ENCODE measurements at places on chromosomes 7 and 10.

GRCh38 chr7:45716380-45717203 is 142.4 kb downstream of the ADCY1 start:
- no peaks in the 10 kb centered on the region for H3K36me3 ChIP-seq
- H3K27me3 ChIP-seq = no peaks in the 10 kb centered on the region
- H3K27ac ChIP-seq = no peak overlapping the region
- DNase-seq = no peak

DNA sequence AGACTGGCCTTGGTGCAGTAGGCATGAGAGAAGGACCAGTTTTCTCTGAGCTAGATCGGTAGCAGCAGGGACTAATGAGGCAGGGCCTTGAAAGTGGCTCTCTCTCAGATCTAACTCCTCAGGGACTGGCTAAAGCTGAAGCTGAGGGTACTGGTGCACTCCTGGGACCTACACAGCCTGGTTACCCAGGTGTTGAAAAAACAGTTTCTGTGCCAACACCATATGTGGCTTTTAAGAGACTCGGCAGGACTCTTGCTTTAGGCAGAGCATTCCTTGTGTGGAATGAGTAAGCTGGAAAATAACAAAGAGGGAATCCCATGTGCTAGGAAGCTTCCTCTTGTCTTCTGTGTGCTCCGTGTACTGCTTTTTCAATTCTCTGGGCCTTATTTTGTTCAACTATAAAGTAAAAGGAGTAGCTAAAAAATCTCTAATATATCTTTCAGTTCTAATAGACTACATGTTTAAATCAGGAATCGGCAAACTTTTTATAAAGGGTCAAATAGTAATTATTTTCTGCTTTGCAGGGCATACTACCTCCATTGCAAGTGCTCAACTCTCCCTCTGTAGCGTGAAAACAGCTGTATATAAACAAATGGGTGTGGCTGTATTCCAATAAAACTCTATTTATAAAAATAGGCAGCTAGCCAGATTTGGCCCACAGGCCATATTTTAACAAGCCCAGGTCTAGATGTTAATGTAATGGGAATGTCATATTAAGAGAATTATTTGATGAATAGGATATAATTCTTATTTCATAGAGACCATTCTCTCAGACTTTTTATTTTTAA is 186.1 kb upstream of the KAT6B start:
- no peaks in the 10 kb centered on the region for H3K4me1 ChIP-seq
- H3K27me3 ChIP-seq = no peaks in the 10 kb centered on the region
- H3K4me3 ChIP-seq = no peak overlapping the region
- H3K27ac ChIP-seq = no peak overlapping the region
- no peaks in the 10 kb centered on the region for H3K36me3 ChIP-seq

DNA sequence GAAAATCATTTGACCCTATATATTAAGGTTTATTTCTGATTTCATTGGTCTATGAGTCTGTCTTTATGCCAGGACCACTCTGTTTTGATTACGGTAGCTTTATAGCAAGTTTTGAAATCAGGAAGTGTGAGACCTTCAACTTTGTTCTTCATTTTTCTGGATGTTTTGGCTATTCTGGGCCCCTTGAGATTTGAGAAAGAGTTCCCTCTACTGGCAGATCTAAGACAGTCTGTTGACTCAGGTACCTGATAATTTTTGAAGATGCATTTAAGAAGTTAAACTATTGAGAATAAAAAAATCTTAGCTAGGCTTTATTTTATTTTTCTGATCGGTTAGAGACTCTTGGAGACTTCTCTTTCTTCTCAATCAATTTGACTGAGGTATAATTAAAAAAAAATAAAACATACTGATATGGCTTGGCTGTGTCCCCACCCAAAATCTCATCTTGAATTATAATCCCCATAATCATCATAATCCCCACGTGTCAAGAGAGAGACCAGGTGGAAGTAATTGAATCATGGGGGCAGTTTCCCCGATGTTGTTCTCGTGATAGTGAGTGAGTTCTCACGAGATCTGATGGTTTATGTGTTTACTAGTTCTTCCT is 209.2 kb downstream of the SNX10 start:
- no peak for DNase-seq
- no peaks in the 10 kb centered on the region for H3K4me1 ChIP-seq
- H3K27ac ChIP-seq = no peak overlapping the region

DNA sequence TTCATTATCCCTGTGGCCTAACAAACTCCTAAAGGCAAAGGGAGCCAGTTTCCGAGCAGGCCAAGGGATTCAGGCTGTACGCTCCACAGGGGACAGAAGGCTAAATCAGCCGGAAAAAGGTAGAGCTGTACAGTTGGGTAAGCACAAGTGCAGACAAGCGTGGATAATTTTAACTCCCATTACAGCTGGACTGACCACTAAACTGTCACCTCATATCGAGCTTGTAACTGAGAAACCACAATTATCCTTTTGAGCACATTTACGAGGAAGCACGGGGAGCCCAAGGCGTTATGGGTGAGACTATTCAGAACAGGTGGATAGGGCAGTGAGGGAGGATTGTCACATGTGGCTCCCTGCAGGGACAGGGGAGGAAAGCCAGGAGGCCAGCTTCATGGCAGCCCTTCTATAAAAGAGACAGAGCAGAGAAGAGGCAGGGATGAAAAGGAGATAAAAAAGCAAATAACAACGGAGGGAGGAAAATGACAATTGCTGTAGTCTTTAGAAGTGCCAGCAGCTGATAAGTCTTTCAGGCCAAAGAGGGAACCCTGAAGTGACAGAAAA is 288.0 kb downstream of the FGFR2 start:
- no peak overlapping the region for H3K27ac ChIP-seq
- no peaks in the 10 kb centered on the region for H3K4me1 ChIP-seq
- no peak for DNase-seq
- no peak overlapping the region for H3K4me3 ChIP-seq

GRCh38 chr7:4386190-4386589 is 295.9 kb upstream of the FOXK1 start:
- H3K36me3 ChIP-seq = no peaks in the 10 kb centered on the region
- no peak overlapping the region for H3K4me3 ChIP-seq
- no peak for DNase-seq
- H3K4me1 ChIP-seq = no peaks in the 10 kb centered on the region

DNA sequence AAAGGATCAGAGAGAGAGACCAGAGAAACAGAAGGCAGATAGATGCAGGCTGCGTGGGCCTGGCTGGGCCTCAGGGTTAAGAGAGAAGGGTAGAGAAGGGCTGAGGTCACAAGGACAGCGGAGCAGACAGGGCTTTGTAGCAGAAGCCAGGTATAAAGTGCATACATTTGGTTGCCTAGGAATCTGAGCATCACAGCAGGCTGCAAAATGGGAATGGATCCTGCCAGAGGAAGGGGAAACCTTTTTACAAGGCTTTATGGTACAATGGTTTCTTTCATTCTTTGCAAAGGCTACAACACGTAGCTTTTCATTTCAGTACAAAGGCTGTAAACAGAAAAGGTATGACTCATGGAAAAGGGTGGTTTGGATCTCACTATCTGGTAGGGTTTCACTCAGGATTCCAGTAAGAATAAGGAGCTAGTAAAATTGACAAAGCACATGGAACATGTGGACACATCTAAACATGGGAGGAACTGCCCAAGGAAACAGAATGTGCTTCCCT is 275.1 kb downstream of the DOCK4 start:
- no peak overlapping the region for H3K4me3 ChIP-seq
- no peaks in the 10 kb centered on the region for H3K27me3 ChIP-seq
- no peak for DNase-seq
- no peaks in the 10 kb centered on the region for H3K4me1 ChIP-seq

- no peak overlapping the region for H3K4me3 ChIP-seq
- DNase-seq = no peak
- H3K27me3 ChIP-seq = no peaks in the 10 kb centered on the region
- H3K36me3 ChIP-seq = no peaks in the 10 kb centered on the region
- H3K27ac ChIP-seq = no peak overlapping the region
- H3K4me1 ChIP-seq = no peaks in the 10 kb centered on the region
Observed at GRCh38 chr7:31110331-31111108, 58.4 kb downstream of the ADCYAP1R1 start.

DNA sequence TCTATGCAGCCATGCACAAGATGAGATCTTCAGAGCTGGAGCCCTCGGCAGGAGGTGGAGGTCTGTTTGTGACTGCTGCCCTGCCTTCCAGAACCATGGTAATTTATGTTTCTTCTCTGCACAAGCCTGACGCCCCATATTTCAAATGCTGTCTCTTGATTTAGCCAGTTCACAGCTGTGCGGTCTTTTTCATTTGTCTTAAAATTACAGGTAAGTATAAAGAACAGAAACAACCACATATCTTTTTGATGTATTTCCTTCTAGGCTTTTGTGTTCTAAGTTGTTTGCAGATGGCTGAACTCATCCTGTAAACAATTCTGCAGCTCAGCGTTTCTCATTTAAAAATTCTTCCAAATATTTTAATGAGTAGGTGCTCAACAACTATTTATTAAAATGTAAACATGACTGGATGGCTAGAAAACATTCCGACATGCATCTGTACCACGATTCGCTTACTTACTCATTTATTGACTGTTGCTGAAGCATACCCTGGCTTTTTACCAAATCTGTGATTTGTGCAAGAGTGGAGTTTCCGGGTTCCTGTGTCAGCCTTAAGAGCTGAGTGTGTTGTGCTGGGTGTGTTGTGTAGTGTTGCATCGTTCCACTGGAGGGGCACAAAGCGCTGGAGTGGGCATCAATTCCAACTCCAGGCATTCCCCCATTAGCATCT is 58.9 kb downstream of the PIP4K2A start:
- H3K4me1 ChIP-seq = peaks cover 11% of the 10 kb centered on the region
- no peak overlapping the region for H3K27ac ChIP-seq
- H3K4me3 ChIP-seq = no peak overlapping the region
- H3K36me3 ChIP-seq = no peaks in the 10 kb centered on the region
- no peak for DNase-seq

- H3K27me3 ChIP-seq = no peaks in the 10 kb centered on the region
- no peak for DNase-seq
- H3K27ac ChIP-seq = peak overlapping the region; percentile 17
- peak overlapping the region; percentile 10 for H3K4me3 ChIP-seq
Observed at GRCh38 chr7:77425101-77426051, 9.2 kb upstream of the GSAP start.

- H3K36me3 ChIP-seq = no peaks in the 10 kb centered on the region
- H3K27me3 ChIP-seq = no peaks in the 10 kb centered on the region
- DNase-seq = peak; percentile 65
- peaks cover 19% of the 10 kb centered on the region for H3K4me1 ChIP-seq
- H3K4me3 ChIP-seq = no peak overlapping the region
Observed at GRCh38 chr10:77165445-77166208, 472.0 kb downstream of the KCNMA1 start.

DNA sequence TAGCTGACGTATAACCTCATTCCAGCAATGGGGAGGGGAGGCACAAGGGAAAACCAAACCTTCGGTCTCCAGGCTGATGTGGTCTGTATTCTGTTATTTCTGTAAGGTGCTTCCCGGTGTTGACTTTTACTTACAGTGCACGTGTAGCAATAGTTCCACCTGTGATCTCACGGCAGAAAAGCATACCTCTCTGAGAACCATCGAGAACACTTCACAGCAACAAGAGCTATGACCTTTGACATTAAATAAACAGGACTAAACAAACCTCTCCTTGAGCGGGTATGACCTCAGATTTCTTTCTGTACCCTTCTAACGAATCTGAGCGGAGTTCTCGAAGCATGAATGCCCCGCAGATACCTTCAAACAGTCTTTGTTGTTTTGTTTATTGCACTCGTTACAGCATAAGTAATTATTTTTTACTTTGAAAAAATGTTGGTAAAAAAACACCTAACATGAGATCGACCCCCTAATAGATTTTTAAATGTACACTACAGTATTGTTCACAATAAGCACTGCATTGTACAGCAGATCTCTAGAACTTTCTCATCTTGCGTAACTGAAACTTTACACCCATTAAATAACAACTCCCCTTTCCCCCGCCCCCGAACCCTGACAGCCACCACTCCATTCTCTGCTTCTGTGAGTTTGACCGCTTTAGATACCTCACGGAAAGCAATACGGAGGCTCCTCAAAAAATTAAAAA is 282.3 kb downstream of the GATA3 start:
- H3K27ac ChIP-seq = no peak overlapping the region
- no peaks in the 10 kb centered on the region for H3K27me3 ChIP-seq
- no peaks in the 10 kb centered on the region for H3K36me3 ChIP-seq
- H3K4me3 ChIP-seq = no peak overlapping the region
- no peaks in the 10 kb centered on the region for H3K4me1 ChIP-seq

- no peak overlapping the region for H3K4me3 ChIP-seq
- H3K4me1 ChIP-seq = no peaks in the 10 kb centered on the region
- peaks cover 8% of the 10 kb centered on the region for H3K36me3 ChIP-seq
- DNase-seq = no peak
Observed at GRCh38 chr7:158743219-158743618, 38.6 kb upstream of the NCAPG2 start.

DNA sequence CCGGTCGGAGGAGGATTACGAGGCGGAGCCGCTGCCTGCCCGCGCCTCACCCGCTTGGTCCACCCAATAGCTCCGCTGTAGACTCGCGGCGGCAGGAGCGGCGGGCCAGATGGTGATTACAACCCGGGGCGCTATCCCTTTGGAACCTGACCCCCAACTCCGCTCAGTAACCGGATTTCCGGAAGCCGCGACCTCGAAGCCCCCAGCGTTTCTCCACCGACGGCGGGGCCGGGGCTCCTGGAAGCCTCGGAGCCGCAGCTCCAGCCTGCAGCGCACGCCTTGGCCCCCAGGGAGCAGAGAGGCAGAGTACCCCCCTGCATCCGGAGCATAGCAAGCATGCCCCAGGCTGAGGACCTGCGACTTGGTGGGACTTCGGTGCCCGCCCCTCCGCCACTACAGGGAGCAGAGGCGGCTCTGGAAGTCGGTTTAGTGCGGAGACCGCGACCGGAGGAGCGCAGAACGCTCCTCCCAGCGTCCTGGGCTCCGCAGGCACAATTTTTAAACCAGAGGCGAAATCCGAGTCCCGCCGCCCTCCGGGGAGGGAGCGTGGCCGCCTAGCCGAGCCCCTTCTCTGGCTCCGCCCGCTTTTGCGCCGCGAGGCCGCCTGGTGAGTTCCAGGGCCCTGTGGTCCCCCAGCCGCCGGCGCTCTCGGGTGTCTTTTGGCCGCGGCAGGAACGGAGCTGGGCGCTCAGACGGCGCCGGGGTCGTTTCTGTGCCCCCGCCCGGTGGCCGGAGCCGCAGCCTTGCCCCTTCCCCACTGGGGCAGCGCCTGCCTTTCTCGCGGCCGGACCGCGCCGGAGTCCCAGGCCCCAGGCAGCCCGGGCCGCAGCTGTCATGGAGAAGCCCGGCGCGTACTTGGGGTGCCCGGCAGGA is 28.2 kb upstream of the BMS1 start:
- no peak overlapping the region for H3K27ac ChIP-seq
- no peak for DNase-seq
- no peaks in the 10 kb centered on the region for H3K27me3 ChIP-seq
- H3K4me1 ChIP-seq = peaks cover 21% of the 10 kb centered on the region
- H3K4me3 ChIP-seq = peak overlapping the region; percentile 59

GRCh38 chr10:11324761-11325321 is 286.6 kb downstream of the USP6NL start:
- H3K27me3 ChIP-seq = no peaks in the 10 kb centered on the region
- H3K36me3 ChIP-seq = peaks cover 17% of the 10 kb centered on the region
- no peak overlapping the region for H3K27ac ChIP-seq

DNA sequence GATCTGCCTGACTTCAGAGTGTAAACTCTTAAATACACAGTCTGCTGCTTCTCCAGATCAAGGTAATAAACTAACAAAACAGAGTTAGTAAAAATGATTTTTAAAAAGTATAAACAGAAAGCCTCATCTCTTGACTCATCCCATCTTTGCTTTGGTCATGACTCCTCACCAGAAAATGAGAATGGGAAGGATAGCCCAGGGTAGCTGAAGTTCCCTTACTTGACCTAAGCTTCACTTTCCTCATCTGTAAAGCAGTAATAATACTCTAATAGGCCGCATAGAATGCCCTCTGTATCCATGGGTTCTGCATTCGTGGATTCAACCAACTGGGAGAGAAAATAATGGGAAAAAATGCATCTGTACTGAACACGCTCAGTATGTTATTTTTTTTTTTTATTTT is 11.3 kb upstream of the SLC25A28 start:
- peak overlapping the region; percentile 49 for H3K27ac ChIP-seq
- no peaks in the 10 kb centered on the region for H3K4me1 ChIP-seq
- H3K4me3 ChIP-seq = no peak overlapping the region
- H3K27me3 ChIP-seq = no peaks in the 10 kb centered on the region
- DNase-seq = no peak

All from tibial nerve (tissue), 4 donors.